ENCODE measurements at places on chromosomes 12 and 14. TPM values are rescaled to one million over a fixed set of nuclear protein-coding genes. Genes with fewer than 3 reads are reported as not detected.

GRCh38 chr14:58572863-58573262, 64.9 kb upstream of the DACT1 start:
- DNase-seq: no peak
- H3K27me3 ChIP-seq: peaks cover 4% of the 10 kb centered on the region
- no peaks in the 10 kb centered on the region for H3K36me3 ChIP-seq
- H3K27ac ChIP-seq: no peak overlapping the region

DNA sequence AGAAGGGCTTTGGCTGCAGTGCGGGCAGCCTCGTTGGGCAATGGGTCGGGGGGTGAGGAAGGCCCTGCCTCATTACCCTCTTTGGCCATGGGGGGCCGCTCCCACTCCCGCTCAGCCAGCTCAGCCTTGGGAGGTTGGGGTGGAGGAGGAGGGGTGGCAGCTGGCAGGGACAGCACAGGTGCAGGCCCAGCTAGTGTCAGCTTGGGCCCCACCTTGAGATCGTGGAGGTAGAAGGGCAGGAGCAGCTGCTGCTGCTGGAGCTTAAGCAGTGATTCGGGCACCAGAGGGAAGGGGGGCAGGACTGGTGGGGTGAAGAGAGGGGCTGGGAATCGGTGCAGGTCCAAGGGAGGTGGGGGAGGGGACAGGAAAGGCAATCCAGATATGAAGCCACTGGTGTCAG, 26.0 kb downstream of the ZFHX2 start:
- H3K27me3 ChIP-seq: no peaks in the 10 kb centered on the region
- H3K27ac ChIP-seq: no peak overlapping the region
- H3K4me1 ChIP-seq: peaks cover 14% of the 10 kb centered on the region
- H3K36me3 ChIP-seq: peaks cover 9% of the 10 kb centered on the region

- no peak overlapping the region for H3K27ac ChIP-seq
- DNase-seq: no peak
- no peaks in the 10 kb centered on the region for H3K27me3 ChIP-seq
- no peaks in the 10 kb centered on the region for H3K36me3 ChIP-seq
These were observed 6.6 kb downstream of the LRRC9 start for GRCh38 chr14:59926534-59926933.

Gene PDZRN4
- 0.11 TPM for total RNA-seq

DNA sequence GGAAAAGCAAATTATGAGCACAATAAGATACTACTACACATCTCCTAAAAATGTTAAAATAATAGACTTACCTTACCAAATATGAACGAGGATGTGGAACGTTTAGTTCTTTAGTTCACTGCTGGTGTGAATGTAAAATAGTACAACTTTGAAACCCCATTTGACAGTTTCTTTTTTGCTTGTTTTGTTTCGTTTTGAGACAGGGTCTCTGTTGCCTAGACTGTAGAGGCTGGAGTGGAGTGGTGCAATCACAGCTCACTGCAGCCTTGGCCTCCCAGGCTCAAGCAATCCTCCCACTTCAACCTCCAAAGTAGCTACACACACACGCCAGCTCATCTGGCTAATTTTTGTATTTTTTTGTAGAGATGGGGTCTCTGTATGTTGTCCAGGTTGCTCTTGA, 136.4 kb upstream of the FAR2 start:
- H3K4me3 ChIP-seq: no peak overlapping the region
- no peak overlapping the region for H3K27ac ChIP-seq
- peaks cover 10% of the 10 kb centered on the region for H3K4me1 ChIP-seq
- H3K36me3 ChIP-seq: no peaks in the 10 kb centered on the region
- H3K27me3 ChIP-seq: peaks cover 4% of the 10 kb centered on the region

- no peaks in the 10 kb centered on the region for H3K36me3 ChIP-seq
- DNase-seq: no peak
- H3K4me1 ChIP-seq: peaks cover 3% of the 10 kb centered on the region
- no peaks in the 10 kb centered on the region for H3K27me3 ChIP-seq
These were observed 59.1 kb upstream of the NAP1L1 start for GRCh38 chr12:76143343-76144244.

GRCh38 chr12:44696542-44696941, 179.6 kb downstream of the NELL2 start:
- H3K27me3 ChIP-seq: no peaks in the 10 kb centered on the region
- H3K4me3 ChIP-seq: no peak overlapping the region
- H3K27ac ChIP-seq: no peak overlapping the region
- DNase-seq: no peak
- H3K36me3 ChIP-seq: no peaks in the 10 kb centered on the region

GRCh38 chr12:54390176-54390667, 5.7 kb upstream of the ZNF385A start:
- H3K27me3 ChIP-seq: peaks cover 7% of the 10 kb centered on the region
- H3K27ac ChIP-seq: no peak overlapping the region
- H3K4me3 ChIP-seq: peak overlapping the region; percentile 85
- peaks cover 26% of the 10 kb centered on the region for H3K4me1 ChIP-seq

DNA sequence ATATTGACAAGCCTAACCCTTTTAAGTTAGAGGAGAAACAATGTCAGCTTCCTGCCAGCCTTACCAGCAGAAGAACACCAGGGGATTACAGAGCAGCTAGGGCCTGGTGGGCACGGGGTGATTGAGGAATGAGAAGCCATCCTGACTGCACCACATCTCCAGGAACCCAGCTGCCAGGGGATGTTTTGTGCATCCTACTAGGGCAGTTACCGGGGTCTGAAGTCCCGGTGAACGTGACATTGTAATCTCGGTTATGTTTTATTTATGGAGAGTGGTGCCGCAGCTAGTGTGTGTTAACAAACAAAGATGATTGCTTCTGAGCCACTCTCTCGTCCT, 115.9 kb downstream of the BCL11B start:
- H3K27ac ChIP-seq: no peak overlapping the region
- peaks cover 4% of the 10 kb centered on the region for H3K27me3 ChIP-seq

Data from progenitor cell of endocrine pancreas (in vitro differentiated cells).